ENCODE measurements at places on chromosomes 12 and 14.

DNA sequence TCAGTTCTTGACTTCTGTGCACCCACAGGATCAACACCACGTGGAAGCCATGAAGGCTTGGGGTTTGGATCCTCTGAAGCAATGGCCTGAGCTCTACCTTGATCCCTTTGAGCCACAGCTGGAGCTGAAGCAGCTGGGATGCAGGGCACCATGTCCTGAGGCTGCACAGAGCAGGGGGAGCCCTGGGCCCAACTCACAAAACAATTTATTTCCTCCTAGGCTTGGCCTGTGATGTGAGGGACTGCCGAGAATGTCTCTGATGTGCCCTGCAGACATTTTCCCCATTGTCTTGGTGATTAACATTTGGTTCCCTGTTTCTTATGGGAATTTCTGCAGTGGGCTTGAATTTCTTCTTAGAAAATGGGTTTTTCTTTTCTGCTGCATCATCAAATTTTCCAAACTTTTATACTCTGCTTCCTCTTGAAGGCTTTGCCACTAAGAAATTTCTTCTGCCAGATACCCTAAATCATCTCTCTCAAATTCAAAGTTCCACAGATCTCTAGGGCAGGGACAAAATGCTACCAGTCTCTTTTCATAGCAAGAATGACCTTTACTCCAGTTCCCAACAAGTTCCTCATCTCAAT lies 288.2 kb downstream of the CCDC59 start:
- no peak for DNase-seq

DNA sequence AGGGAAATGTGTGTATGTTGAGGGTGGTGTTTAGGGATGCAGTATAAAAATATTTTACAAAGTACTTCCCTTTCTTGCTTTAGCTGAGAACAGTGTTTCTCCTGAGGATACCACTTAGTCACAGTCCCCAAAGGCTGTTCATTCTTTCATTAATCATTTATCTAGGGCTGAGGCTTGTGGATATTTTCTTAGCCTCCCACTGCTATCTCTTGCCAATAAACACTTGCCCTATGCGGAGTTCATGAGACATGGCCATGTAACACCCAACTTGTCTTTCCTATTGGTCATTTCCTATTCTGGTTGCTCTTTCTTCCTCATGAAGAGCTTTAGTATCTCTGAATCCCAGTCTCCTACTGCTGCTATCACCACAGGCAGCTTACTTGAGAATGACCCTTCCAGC lies 75.1 kb downstream of the ETNK1 start:
- peak; percentile 88 for DNase-seq

GRCh38 chr12:53699678-53700025 lies 23.8 kb upstream of the ATP5MC2 start:
- no peak for DNase-seq

GRCh38 chr12:47799357-47799955 lies 20.2 kb downstream of the HDAC7 start:
- peak; percentile 97 for DNase-seq

- DNase-seq, result peak; percentile 98
Observed at GRCh38 chr12:6280053-6280469, 30.4 kb upstream of the PLEKHG6 start.

DNA sequence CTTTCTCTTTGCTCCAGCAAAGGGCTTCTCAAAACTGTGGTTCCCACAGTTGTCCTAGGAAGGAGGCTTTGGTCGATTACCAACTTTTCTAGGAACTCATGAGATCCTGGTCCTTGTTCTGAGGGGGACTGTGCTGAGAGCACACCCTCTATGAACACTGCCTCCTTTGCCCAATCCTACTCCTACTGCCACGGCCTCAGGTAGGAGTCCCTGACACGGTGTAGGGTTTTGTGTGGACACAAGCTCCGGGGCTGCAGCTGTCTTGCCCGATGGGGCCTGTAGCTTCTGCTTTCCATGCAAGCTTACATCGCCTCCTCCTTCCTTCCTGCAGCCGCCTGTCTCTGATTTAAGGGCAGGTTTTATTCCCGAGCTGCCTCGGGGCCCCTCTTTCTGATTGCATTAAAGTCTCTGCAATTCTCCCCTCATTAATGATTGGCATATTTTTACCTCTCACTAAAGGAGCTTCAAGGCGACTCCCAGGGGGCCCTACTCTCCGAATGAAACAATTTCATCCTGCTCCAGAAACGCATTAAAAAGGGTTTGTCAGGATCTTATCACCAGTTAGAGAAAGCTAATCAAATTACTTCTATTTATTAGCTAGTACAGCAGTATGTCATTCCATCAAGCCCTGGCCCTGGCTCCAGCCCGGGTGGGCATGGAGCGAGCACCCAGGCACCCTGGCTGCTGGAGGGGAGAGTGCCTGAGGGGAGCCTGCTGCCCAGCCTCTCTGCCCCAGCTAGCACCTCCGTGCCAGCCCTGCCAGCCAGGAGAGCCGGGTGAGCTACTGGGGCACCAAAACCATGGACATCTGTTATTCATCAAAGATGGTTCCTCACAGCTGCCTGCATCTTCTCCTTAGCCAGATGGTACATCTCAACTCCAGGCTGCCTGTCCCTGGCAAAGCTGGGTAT lies 38.0 kb upstream of the ESRRB start:
- DNase-seq, result no peak

- DNase-seq, result no peak
Observed at GRCh38 chr12:66119229-66119869, 11.2 kb downstream of the LLPH start.

GRCh38 chr12:44403185-44403584 lies 472.9 kb downstream of the NELL2 start:
- DNase-seq, result no peak

GRCh38 chr12:56120158-56120846 lies 2.2 kb downstream of the ZC3H10 start:
- no peak for DNase-seq

DNA sequence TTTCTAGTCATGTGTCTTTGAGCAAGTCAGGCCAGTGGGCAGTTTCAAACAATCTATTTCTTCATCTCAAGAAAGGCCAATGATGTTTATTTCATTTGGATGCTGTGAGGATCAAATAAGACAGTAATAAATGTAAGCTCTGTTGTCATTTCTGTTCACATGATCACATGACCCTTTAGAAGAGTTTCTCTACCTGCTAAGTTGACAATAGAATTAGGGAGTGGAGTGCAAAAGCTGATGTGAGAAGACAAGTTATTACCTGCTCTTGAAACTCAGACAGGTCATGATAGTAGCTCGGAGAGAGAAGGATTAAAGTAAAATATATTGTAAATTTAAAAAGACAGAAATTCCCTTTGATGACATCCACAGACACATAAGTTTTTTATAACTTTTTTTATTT lies 37.3 kb upstream of the DCN start:
- no peak for DNase-seq

DNA sequence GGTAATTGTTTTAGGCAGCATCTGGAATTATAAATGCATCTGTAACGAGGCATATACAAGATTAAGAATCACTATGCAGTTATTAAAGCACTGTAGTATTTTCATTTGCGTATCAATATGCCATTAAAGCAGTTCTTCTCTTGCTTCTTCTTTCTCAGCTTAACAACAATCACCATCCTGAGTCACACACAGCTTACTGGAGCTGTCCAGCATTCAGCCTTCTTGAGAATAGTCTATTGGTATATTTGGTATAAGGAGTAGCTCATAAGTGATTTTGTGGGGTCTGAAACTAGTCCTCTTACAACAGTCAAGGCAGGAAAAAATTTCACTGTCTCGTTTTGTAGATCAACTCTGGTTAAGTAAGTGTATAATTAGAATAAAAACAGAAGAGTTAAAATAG lies 523.0 kb upstream of the FOXG1 start:
- DNase-seq, result no peak

- DNase-seq, result no peak
Observed at GRCh38 chr12:102093319-102093718, 26.6 kb downstream of the NUP37 start.

GRCh38 chr12:4439736-4440135 lies 5.9 kb downstream of the FGF6 start:
- DNase-seq, result no peak

- no peak for DNase-seq
Observed at GRCh38 chr14:67285876-67286452, 44.7 kb downstream of the PALS1 start.

- DNase-seq, result no peak
Observed at GRCh38 chr14:102344485-102344884, 18.2 kb downstream of the CINP start.

DNA sequence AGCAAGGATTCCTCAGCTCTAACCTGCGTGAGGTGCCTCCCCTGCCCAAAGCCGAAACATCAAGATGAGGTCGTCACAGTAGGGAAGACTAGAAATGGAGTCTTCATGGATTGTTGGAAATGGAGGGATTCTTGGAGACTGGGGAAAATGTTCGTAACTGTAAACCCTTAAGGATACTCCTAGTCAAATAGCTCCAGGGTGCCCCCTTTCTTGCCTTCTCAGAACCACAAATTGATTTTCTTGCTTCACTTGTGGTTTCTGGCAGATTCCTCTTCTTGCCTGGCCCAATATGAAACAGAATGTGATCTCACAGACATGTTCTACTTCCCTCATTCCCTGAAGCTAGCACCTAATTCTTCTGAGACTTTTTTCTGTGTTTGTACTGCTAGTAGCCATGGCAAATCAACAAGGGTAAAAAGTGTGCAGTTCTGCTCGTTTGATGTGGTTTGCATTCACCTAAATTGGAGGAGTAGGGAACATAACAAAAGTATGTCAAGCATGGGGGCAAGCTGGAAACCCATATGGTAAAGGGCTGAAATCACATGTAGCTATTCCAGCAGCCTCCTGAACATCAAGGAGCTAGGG lies 332.0 kb downstream of the PAWR start:
- DNase-seq, result no peak

- DNase-seq, result no peak
Observed at GRCh38 chr14:51014625-51015024, 70.3 kb upstream of the PYGL start.

DNA sequence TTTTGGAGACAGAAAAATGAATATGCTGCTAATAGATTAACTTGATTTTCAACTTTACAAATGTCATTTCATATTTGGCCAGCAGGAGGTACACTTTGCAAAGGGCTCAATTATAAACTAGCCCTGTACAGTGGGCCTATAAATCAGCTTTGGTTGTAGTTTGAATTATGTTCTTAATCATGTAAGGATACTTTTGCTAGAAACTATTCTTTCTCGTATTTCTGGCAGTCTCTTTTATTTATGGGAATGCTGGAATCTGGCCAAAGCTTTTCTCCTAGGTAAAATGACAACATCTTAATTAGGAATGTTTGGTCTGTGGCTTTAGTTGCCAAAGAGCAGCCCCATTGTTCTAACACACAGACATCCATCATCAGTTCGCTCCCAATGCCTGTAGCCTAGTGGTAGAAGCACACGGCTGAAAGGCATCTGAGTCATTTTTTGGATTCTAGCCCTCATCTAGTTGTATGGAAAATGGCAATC lies 1322.3 kb upstream of the SEL1L start:
- no peak for DNase-seq

DNA sequence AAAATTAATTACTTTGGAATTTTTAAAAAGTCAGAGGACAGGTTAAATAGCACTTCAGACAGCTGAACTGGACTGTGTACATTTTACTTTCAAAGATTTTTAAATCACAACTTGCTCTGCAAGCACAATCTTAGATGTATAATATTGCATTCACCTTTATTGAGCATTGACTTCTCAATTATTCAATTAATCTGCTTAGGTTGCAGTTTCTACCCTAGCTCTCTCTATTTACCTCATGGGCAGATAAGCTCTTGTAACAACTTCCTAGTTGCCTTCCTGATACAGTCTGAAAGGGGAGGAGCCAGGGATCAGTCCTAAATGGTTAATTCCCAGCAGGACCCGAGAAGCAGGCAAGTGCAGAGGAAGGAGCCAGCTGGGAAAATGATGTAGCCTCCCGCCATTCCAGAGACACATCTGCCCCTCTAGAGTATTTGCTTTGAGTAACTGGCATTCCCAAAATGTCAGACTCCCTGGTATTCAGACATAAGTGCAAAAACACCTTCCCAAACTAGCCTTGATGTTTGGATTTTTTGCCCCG lies 302.8 kb downstream of the GALC start:
- peak; percentile 8 for DNase-seq

DNA sequence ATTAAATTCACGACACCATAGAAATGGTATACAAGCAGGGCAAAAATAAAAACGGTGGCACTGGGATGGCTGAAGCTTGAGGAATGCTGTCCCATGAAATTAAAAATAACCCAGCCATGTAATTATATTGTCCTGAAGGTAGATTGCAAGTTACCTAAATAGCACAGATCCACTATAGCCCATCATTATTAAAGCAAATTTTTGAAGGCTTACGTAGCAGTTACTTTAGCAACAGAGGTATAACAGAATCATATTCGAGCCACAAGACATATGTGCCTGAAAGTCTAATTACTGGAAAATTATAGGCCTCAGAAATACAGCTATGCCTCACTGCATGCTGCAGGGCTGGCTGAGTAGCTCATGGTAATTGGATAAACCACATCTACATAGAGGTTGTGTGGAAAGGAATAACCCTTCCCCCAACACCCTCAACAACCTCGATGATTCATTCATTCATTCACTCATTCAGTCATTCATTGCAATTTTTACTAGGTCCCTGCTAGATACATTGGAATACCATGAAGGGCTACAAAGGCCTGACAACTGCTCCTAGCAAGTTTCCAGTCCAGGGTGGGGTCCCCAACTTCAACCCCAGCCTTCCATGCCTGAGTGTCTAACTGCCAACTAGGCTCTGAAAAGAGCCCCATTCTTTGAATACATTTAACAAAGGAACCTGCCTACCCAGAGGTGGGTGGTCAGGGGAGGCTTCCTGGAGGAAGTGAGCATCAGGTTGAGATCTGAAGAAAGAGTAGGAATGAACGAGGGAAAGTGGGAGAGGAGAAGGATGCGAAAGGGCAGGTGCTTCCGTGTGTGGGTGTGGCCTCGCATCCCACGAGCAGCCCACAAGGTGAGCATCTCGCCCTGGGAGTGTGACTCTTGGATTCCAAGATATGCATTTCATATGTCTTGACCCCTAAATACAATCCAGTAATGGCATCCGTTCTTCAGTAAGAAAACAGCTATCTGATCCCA lies 18.0 kb upstream of the CMKLR1 start:
- DNase-seq, result peak; percentile 19

DNA sequence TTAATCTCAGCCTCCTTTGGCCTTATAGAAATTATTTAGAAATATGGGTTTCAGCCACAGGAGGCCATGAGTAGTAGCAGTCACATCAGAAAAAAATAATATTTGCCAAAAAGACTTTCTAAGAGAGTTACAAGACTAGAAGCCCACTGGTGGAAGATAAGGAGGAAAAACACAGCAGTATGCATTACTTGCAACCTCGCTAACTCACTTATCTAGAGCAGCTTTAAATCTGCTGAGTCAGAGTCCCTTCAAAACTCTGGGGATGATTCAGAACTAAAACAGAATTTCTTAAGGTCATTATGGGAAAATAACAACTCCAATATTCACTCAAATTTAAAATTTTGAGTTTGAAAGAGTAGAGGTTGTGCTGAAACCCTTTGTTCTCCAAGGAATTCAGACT lies 6.2 kb downstream of the OR4K17 start:
- DNase-seq, result no peak

DNA sequence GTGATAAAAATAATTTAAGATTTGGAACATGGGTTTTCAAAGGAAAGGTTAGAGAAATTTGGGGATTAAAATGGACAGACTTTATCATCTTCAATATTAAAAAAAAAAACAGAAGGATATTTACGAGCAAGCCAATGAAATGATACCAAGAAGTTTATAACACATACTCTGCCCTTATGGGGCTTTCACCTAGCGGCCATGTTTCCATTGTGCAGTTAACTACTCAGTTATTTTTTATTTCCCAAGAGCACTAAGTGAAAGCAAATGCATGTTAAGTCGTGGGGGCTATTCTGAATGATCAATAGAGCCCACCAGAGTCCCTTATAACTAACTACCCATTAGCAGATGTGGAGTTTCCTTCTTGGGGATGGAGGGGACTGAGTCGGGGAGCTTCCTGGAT lies 53.9 kb downstream of the ETV6 start:
- DNase-seq, result no peak

- DNase-seq, result peak; percentile 99
Observed at GRCh38 chr12:54383041-54383609, 1.4 kb downstream of the ZNF385A start.
